ENCODE measurements at places on chromosomes 2 and 18.

GRCh38 chr2:27901234-27901633 lies 10.7 kb downstream of the BABAM2 start:
- no peak for DNase-seq

DNA sequence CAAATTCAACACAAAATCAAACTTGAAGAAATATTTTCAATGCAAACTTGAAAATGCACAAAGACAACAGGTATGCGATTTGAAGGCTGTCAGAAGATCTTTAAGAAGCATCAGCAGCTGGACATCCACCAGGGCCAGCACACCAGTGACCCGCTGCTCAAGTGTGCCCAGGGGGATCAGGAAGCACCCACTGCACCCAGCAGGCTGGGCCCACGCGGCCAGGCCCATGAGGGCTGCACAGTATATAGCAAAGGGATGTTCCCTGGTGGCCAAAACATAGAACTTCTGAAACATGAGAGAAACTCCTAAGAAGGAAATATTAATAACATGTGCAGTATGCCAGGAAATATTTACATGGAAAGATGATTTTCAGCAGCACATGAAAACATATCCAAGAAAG lies 25.0 kb downstream of the WDFY1 start:
- DNase-seq: no peak

DNA sequence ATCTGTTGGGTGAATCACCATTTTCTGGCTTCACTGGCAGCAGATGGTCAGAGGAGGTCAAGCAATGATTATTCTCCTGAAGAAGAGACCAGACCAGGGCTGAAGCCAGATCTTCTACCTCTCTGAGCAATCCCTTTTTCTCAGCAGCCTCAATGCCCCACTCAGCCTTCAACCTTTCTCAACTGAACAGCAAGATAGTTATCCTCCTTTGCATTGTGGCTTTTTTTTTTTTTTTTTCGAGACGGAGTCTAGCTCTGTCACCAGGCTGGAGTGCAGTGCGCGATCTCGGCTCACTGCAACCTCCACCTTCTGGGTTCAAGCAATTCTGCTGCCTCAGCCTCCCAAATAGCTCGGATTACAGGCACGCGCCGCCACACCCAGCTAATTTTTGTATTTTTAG lies 50.5 kb downstream of the ZFP36L2 start:
- DNase-seq: no peak

DNA sequence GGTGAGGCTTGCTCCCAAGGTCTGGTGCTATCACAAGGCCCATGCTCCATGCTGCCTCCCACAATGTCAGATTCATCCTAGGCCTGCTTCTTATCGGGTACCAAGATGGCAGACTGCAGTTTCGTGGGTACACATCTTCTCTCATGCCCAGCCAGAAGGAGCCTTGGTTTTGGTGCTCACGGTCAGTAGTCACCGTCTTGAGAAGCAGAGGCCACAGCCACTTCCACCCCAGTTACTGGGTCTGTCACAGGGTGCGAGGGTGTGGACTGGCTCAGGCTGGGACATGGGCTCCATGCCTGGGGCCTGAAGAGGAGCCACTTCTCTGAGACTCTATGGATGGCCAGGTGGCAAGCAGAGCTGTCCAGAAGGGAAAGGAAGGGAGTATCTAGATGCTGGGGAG lies 178.8 kb upstream of the HS6ST1 start:
- no peak for DNase-seq

GRCh38 chr2:25259737-25260124 lies 82.0 kb downstream of the DNMT3A start:
- no peak for DNase-seq

GRCh38 chr2:10333247-10333613 lies 30.5 kb downstream of the HPCAL1 start:
- no peak for DNase-seq

GRCh38 chr2:135893374-135893794 lies 17.1 kb upstream of the MCM6 start:
- no peak for DNase-seq

DNA sequence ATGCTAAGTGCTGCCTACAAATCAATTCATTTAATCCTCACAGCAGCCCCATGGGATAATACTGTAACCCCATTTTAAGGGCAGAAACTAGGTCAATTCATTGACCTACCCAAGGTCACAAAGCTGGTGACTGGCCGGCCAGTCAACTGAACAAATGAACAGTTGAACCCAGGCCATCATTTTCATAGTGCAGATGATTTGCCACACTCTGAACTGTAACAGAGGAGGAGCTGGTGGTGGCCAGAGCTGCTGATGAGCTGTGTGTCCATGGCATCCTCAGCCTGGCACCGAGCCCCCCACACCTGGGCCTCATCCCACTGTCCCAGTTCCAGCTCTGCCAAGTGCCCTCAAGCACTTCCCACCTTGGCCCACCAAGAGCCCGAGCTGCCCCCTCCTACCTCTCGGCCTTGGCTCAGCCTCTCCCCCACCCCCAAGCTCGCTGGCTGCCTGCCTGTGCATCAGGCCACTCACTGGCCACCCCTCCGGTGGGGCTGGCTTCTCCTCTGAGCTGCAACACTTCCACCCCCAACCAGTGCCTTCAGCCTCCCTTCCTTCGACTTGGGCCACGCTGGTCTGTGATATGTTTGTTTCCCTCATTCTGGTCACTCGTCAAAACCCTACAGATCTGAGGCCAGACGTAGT lies 58.4 kb downstream of the ATOH8 start:
- no peak for DNase-seq

- DNase-seq: no peak
Observed at GRCh38 chr18:49072524-49072934, 121.8 kb upstream of the SMAD7 start.

DNA sequence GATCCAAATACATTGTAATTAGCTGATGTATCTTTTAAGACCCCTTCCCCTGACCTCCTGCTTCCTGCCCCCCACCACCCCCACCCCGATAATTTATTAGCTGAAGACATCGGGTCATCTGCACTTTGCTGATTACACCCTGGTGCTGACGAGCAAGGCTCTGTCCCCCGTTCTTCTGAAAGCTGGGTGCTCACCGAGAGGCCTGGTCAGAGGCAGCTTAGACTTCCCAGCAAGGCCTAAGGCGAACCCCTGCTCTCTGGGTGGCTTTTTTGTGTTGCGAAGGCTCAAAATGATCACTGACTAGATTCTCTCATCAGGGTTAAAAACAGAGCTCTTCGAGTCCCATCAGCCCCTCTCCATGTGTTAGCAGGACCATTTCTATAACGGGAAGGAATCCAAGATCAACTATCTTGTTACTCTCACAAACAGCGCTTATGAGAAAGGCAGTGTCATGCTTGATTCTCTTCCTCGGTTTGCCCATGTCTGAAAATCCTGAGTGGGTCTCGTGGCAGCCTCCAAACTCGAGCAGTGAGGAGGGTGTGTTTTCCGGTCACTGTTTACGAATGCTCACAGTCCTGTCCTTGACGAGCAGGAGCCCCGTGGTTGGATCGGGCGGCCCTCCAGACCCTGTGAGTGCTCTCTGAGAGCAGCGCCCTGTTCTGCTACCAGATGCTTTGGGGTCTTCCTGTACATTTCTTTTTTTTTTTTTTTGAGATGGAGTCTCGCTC lies 201.6 kb downstream of the HDAC4 start:
- DNase-seq: no peak

DNA sequence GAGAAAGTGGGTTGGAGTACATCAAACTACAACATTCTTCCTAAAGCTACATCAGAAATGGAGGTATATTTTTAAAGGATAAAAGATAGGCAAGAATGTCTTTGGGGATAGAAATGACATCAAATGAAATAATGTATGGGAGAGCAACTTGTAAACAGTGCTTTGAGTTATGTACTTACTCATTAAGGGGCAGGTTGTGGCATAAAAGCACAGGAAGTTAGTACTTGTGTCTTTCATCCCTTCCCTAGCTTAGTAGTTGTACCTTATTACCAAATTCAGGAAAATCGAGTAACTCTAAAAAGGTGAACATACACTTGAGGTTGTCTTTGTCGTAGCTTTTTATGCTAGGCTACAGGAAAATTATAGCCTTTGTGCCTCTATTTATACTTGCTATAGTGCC lies 28.9 kb downstream of the PPP1CB start:
- no peak for DNase-seq

Data from activated naive CD8-positive, alpha-beta T cell treated with anti-CD3 and anti-CD28 coated beads, Interleukin-2, amount 50 U/mL, for 16 hours (primary cell).